ENCODE measurements at places on chromosomes 5 and 9.

DNA sequence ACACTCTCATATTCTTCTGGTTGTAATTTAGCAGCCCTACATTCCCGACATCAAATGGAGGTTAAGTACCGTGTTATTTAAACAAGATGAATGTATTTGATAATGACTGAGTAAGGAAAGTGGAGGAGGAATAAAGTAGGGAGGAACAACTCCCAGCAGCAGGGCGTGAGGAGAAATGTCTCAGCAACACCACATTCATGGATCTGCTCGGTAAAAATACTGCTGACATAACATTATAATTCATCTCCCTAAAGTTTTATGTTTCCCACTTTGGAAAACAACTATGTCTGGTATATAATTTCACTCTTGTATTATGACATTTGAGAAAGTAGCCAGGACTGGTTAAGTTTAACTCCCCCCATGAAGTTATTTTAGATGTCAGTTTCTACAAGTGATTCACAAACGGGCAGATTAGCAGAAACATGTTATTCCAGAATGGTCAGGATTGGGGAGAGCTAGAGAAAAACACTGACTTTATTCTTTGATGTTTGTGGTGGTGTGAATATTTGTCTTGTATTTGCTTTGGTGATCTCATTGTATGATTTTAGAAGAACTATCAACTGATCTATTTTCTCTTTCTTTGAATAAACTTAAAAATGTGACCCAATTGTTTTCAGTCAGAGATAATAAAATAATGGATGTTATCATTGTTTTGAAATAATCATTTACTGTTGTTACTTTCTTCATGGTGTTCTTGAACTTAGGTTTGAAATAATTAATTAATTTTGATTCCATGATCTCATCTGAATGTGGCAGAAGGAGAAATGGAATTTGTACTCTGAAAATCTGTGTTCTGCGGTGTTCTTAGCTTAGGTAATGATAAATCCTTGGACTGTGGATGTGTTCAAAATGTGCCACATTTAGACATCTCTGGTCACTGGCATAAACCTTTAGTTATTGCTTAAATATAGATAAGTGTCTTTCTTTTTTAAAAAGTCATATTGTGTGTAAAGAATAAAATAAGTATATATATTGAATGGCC is 303.6 kb upstream of the ZNF608 start:
- DNase-seq, result no peak

DNA sequence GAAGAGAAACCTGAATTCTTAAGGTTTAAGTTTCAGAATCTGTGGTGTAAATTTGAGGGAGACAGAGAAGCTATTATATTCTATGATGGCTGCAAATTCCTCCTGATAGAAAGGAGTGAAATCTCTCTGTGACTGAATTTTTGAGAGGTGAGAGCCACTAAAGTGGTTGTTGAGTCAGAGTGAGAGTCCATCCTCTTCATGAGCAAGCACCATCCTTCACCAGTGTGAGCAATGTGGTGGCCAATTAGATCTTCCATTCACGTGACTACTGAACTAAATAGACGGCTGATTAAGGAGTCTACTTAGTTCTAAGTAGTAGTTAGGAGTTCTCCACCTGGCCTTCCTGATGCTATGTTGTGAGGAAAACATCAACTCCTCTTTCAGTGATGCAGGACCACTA is 147.8 kb upstream of the CCNH start:
- no peak for DNase-seq

DNA sequence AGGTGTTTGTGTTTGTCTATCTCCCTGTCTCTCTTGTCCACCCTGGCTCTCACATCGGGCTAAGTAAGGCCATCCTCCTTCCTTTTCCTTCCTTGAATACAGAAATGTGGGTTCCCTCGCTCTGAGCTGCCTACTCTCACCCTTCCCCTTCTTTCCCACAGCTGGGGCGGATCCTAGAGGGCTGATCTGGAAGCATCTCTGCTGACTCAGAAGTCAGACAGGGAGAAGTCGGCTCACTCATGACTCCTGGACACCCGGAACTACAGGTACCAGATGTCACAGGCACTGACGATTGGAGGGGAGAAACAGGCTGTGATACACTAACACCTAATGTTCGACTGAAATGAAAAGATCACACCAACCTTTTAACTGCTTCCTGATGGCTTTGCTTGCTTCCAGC is 41.3 kb downstream of the PTPN3 start:
- DNase-seq, result no peak

GRCh38 chr9:85064811-85065371 is 395.4 kb downstream of the NTRK2 start:
- no peak for DNase-seq

DNA sequence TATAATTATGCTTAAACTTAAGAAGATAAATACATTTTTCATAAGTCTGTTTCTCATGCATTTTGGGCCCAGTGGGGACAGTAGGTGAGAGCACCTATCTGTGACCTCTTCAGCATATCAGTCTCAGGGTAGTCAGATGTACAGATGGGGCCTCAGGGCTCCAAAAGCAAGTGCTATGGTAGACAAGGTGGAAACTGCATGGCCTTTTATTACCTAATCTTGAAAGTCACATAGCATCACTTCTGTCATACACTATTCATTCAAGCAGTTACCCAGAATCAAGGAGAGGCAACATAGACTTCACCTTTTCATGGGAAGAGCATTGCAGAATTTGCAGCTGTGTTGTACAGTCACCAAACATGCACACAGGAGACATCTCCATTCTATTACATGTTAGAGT is 94.8 kb downstream of the SV2C start:
- DNase-seq, result no peak

- DNase-seq, result no peak
Measured at GRCh38 chr5:135326296-135327254, 72.5 kb downstream of the MACROH2A1 start.

- DNase-seq, result no peak
Measured at GRCh38 chr5:80337379-80337778, 17.6 kb downstream of the SPZ1 start.

DNA sequence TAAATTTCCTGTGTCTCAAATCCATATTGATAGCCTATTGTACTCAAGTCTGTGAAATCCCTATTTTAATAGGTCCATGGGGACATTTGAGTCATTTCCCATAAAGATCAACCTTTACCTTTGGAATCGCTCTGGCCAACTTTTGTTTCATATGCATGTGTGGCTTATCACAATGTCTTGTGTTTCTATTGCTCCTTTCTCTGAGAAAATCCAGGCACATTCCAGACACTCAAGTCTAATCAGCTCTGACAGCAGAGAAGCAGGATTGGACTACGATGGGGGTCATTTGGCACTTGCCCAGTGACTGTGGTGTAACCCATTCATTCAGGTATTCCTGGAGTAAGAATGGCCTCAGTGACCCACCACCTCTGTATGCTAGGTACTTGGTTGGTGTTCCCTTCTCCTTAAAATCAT is 48.4 kb downstream of the ACTBL2 start:
- DNase-seq, result no peak

Measured in HEK293T (cell line).